ENCODE measurements at places on chromosomes 2 and 18.

GRCh38 chr2:83067947-83068346, 1391.1 kb downstream of the SUCLG1 start:
- no peak for DNase-seq

- no peak for DNase-seq
Measured at GRCh38 chr2:55301277-55301676, 32.2 kb upstream of the MTIF2 start.

DNA sequence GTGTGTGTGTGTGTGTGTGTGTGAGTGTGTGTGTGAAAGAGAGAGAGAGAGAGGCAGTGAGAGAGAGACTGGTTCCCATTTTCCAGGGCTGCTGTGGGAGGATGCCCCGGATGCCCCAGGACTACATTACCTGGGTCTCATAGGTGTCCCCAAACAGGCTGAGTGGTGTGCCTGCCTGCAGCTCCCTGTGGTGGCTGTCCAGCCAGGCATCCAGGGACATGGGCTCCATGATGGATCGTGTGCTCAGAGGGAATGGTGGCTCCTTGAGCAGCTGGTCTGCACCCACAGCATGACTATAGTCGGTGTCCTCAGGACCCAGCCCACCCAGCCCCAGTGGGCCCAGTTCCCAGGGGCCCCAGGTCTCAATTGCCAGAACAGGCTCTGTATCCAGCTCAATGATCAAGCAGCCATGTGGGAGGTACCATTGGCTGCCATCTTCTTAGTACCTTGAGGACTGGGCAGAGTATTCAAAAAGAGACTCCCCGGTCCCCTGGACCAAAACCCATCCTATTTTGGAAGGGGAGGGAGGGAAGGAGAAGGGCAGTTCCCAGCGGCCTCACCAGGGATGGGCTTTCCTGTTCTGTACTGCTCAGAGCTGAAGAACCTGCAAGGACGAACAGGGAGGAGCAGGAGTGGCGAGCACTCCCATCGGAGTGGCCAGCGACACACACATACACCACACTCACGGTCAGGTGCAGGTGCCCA, 5.8 kb upstream of the OXER1 start:
- no peak for DNase-seq

- DNase-seq, result no peak
Measured at GRCh38 chr2:65153515-65153914, 23.6 kb upstream of the RAB1A start.

DNA sequence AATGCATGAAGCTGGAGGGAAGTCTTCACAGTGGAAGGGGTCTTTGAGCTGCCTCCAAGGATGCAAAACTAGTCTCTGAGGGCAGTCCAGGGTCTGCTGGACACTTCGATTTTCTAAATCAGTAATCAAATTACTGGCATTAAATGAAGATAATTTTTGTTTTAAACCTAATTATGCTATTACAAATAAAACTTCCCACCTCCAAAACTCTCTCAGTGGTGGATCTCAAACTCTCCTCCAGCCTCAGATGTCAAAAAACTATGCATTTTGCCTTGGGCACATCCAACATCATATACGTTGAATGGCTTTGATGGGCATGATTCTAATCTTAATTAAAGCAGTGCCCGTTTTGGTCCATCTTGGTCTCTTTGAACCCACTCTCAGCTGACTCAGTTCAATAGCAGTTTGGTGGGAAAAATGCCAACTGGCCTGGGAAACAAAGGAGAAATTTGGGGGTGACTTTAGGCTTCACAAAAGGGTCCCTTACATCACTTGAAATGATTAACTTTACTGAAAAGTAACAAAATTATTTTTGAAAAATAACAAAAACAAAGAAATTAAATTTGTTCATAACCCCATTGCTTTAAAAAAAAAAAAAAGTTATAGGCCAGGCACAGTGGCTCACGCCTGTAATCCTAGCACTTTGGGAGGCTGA, 5.9 kb upstream of the MYCN start:
- DNase-seq, result no peak

GRCh38 chr2:86700690-86701089, 19.4 kb upstream of the RMND5A start:
- no peak for DNase-seq

- DNase-seq, result no peak
Measured at GRCh38 chr2:9228088-9228751, 21.6 kb downstream of the ASAP2 start.

DNA sequence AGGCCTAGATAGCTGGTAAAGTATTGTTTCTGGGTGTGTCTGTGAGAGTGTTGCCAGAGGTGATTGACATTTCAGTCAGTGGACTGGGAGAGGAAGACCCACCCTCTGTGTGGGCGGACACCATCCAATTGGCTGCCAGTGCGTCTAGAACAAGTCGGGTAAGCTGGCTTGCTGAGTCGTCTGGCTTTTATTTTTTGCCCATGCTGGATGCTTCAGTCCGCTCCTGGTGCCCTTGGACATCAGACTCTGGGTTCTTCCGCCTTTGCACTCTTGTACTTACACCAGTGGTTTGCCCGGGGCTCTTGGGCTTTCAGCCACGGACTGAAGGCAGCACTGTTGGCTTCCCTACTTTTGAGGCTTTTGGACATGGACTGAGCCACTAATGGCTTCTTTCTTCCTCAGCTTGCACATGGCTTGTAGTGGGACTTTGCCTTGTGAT, 24.3 kb downstream of the DIS3L2 start:
- no peak for DNase-seq

DNA sequence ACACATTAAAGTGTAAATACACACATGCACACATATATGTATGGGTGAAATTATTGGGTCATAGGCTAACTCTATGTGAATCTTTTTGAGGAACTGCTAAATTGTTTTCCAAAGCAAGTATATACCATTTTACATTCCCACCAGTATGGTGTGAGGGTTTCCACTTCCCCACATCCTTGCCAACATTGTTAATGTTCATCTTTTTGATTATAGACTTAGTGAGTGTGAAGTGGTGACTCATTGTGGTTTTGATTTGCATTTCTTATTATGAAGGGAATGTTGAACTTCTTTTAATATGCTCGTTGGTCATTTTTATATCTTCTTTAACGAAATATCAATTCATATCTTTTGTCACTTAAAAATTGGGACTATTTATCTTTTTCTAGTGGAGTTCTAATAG, 181.8 kb upstream of the GCFC2 start:
- DNase-seq, result no peak

GRCh38 chr2:239858179-239858578, 167.0 kb downstream of the NDUFA10 start:
- no peak for DNase-seq

GRCh38 chr2:71759060-71759459, 305.7 kb downstream of the DYSF start:
- no peak for DNase-seq

GRCh38 chr2:112687522-112687921, 33.3 kb upstream of the NT5DC4 start:
- no peak for DNase-seq

DNA sequence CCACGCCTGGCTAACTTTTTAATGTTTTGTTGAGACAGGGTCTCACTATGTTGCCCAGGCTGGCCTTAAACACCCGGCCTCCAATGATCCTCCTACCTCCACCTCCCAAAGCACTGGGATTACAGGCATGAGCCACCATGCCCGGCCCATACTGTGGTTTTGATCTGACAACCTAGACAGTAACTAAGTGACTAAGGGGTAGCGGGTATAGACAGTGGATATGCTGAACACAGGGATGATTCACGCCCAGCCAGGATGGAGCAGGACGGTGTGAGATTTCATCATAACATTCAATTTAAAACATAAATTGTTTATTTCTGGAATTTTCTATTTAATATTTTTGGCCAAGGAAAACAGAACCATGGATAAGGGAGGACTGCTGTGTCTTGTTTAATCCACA, 36.0 kb upstream of the YPEL5 start:
- no peak for DNase-seq
